ENCODE measurements at places on chromosomes 6 and 20.

DNA sequence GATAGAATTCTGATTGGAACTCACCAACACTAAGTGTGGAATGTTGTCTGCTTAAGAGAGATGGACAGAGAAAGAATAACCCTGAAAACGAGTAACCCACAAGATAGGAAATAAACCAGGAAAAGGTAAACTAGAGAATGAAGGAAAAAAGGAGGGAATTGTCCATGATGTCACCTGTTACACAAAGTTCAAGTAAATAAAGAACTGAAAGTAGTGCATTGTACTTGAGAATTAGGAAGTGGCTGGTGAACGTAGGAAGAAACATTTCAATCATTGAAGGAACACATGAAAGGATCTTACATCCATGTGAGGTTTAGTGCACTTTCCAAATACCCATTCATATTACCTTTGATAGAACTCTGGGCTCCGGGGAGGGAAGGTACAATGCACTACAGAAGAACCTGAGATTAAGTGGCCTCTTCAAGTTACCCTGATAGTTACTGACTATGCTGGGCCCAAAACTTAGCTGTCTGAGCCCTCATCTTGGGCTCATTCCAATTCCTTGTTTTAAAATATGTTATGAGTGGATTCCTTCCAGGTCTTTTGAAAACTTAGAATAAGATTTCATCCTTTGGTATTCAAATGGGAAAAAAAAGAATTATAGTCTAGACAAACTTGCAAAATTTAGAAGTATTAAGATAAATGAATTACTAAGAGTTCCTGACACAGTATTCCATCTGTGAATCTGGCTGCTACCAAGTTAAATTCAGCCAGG is 1.1 kb upstream of the STX7 start:
- no peak for DNase-seq

DNA sequence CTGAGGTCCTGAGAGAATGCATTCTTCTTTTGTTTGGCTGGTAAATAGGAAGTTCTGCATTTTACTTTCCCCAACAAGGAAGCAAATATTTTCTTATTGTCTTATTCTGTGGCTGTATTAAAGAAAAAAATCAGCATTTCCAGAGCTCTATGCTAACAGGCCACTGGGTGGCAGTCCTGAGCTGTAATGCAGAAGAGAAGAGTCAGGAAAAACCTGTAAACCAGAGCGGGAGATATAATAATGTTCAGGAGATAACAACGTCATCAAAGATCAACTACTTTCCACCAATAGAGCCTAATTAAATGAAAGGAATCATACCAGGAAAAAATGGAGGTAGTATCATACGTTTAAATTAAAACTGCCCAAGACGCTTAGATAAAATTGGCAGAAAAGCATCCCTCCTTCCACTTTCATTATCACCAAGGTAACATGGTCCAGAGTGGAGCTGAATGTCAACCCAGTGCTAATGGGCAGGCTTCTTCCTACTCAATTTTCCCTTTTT is 55.6 kb upstream of the CARMIL1 start:
- peak; percentile 46 for DNase-seq

- DNase-seq = no peak
These were observed 153.9 kb downstream of the SOX4 start for GRCh38 chr6:21747441-21747840.

DNA sequence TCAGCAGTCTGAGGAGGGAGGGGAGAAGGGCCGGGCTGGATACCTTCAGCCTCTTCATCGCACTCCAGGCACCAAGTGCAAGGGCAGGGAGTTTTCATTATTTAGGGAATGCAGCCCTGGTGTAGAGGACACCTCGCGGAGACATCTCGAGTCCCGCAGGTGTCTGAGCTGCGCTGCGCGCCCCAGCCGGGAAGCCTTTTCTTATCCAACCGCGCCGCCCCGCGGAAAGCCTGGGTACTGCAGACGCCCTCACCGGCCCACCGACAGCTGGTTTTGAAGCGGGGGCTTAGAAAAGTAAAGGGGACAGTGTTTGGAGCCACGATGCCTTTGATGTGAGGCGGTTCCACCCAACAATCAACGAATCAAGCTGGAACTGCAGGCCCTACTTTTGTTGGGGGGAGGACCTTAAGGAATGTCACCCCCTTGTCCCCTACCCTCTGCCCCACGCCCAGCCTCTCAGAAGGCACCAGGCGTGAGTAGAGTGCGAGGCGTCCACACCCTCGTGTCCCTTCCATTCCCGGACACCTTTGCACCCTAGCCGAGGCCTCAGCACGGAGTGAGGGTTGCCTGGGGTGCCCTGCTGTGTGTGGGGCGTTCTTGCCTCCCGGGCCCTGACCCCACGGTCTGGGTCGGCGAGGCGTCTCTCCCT is 8.6 kb downstream of the NKX2-2 start:
- DNase-seq = peak; percentile 84

- DNase-seq = no peak
These were observed 394.6 kb upstream of the MMS22L start for GRCh38 chr6:97677626-97678025.

GRCh38 chr6:155980014-155980767 is 524.6 kb upstream of the NOX3 start:
- no peak for DNase-seq

GRCh38 chr6:143498428-143498827 is 13.1 kb downstream of the FUCA2 start:
- DNase-seq = no peak

GRCh38 chr20:23415555-23415954 is 5.7 kb downstream of the NAPB start:
- no peak for DNase-seq

DNA sequence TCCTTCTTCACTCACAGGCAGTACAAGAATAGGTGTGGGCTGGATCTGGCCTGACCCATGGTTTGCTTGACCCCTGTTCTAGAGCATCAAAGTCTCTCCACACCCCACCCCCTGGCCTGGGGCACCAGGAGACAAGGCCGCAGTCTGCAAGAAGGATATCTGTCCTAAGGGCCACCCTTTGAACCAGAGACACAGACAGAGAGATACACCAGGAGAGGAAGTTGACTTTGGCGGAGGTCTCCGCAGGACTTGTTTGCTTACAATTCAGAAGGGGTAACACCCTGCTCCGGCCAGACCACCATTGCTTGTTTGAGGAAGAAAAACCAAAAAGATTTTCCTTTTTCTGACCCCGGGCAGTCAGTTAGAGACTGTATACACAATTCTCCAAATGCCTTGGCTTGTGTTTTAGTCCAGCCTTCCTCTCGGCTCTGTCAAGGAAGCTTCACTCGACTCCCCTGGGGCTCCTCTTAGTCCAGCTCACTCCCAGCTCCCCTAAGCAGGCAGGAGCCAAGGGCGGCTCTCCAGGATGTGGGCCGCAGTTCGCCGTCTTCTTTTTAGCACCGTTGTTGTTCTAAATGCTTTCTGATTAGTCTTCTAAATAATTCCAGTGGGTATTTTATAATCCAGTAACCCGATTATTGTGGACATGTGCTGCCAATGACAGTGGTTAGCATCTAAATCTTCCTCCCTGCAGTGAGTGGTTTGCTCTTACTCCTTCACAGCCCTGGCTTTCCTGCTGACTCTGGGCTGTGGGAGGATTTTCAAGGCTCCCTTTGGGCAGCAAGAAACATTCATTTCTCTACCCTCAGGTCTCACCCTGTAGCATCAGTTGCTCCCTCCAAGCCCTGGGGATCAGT is 58.6 kb upstream of the MRPS10 start:
- no peak for DNase-seq

DNA sequence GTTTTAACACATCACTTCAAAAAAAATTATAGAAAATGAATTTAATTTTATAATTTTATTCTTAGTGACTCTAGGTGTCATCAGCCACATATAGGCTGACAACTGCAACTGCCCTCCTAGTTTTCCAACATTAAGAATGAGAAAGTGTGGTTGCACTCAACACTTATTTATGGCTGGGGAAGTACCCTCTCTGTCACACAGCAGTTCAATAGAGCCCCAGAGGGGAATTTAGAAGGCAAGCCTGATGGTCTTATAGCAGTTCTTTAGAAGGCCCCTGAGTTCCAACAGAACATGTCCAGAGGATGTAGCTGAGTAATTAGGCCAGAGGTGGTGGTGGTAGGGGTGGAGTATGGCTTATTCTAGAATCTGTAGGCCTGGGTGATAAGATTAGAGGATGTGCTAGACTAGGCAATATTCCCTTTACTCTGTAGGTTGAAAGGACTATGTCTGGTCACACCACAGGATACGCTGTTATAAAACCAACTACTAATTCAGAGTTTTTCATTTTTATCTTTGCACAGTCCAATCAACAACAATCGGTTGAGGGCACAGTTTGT is 226.5 kb upstream of the CITED2 start:
- no peak for DNase-seq

GRCh38 chr20:24870881-24871280 is 78.2 kb upstream of the CST7 start:
- DNase-seq = no peak

GRCh38 chr20:20267685-20268370 is 100.1 kb upstream of the INSM1 start:
- peak; percentile 98 for DNase-seq

- no peak for DNase-seq
These were observed at the start of gene SERPINB6 for GRCh38 chr6:2971420-2972218. TSS of gene SERPINB6 (minus strand) at chr6:2971567. CDS start at chr6:2959332, 12,235 bp downstream.

GRCh38 chr6:122622479-122622878 is 12.3 kb downstream of the PKIB start:
- no peak for DNase-seq
